H9 (cell line): ENCODE measurements at places on chromosomes 5 and 9. TPM values are rescaled to one million over a fixed set of nuclear protein-coding genes. Genes with fewer than 3 reads are reported as not detected.

GRCh38 chr9:89524963-89525362 lies 27.1 kb upstream of the SEMA4D start:
- DNase-seq = no peak

- DNase-seq = no peak
These were observed 59.3 kb downstream of the TRIO start for GRCh38 chr5:14202462-14202861.

DNA sequence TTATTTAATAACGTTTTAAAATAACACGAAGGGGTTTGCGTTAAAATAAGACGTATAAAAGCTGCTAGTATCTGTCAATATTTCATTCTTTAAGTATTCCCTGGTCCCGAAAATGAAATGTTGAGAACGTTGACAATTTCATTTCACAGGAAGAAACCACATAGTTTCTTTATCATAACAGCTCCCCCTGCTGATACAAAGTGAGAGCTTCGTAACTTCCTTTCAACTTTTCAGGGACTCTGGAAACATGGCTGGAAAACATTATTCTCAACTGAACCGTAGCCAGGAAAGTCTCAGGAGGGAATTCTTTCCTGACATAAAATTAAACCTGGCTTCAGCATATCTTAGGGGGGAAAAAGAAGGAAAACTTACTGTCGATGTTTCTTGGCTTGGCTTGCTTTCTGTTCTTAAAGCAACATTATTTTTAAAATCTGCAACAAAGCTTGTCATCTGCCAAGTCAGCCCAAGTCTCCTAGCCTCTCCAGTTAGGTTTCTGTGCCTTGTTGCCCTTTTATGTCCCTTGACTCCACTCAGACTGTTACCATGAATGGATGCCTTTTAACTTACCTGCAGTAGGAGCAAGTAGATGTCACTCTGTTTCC lies 122.9 kb upstream of the DAB2 start:
- no peak for DNase-seq

DNA sequence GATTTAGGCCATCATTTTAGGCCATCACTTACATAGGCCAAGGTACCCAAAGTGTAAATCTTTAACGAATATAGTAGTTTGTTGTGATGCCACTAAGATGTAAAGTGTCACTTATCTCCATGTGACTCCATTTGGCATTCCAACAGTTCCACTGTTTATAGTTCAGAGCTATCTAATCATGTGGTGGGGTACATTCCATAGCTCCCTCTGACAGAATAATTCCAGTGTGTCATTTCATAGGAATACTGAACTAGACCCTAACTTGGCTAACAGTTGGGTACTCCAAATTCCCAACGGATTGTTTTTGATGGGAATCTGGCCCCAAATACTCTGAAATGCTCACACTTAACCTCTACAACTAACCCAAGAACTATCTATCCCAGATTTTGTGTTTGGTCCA lies 76.7 kb upstream of the FST start:
- DNase-seq = no peak

The ORM2 gene
- 1.2 and 1.4 TPM in 2 replicates for total RNA-seq

The GNAQ gene
- 48.6 and 51.5 TPM in 2 replicates for total RNA-seq
